ENCODE measurements at places on chromosomes 6 and 20.
A peak's percentile ranks its signal among the peaks of the same experiment; 100 is the strongest.

- no peak for DNase-seq
Measured at GRCh38 chr20:12978126-12978394, 30.7 kb upstream of the SPTLC3 start.

- no peak for DNase-seq
Measured at GRCh38 chr6:43253401-43253800, 10.1 kb downstream of the TTBK1 start.

- peak; percentile 81 for DNase-seq
Measured at GRCh38 chr6:1856381-1856780, 246.7 kb downstream of the FOXC1 start.

DNA sequence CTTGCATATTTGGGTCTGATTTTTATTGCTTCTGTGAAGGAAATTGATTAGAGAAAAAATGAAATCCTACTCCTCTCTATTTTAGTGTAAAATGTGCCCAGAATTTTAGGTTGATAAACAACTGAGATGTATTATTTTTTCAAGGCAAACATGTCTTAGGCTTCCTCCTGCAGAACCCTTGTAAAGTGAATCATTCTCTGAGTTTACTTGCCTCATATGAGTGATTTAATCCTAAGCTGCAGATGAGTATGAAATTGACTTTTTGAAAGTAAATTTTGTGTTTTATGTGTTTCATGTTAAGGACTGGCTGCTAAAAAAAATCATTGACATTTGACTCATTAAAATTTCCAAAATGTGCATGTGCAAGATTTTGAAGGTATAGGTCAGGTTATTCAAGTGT, 138.5 kb upstream of the PHACTR1 start:
- no peak for DNase-seq

DNA sequence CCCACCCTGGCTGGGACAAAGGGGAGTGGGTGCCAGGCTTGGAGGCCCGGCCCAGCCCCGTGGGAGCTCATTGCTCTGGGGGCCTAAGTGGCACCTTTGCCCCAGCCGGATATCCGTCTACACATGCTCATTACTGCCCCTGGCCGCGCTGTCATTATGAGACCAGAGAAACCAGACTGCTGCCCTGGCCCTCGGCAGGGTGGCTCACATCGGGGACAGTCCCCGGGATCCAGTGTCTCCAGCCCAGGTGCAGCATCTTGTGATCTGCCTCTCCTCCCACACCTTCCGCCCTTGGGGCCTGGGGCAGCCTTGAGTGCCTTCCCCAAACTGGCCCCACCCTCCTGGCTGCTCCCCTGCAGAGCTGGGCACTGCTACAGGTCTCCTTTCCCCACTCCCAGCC, 4.9 kb downstream of the SRMS start:
- DNase-seq, result no peak

DNA sequence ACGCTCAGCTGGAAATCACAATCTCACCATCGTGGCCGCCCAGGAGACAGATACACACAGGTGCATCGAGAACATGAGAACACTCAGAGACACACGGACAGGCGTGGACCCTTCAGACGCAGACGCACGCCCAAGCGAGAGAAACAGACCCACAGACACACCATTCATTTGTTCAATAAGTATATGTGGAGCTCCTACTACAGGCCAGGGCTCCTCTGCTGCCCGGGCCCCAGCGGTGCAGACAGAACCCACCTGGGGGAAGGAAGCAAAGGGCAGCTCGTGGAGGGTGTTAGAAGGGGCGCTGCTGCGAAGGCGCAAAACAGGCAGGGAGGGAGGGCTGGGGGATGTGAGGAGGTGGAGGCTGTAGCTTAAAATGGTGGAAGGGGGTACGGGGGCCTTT, 39.2 kb downstream of the SRC start:
- DNase-seq, result no peak

All from colonic mucosa (tissue), 4 donors.